NCI-H1436 treated with DMSO at 0.1 percent for 48 hours (cell line): ENCODE measurements at places on chromosomes 4 and X.

GRCh38 chr4:145921231-145921630 lies 17.4 kb downstream of the ZNF827 start:
- DNase-seq = no peak

DNA sequence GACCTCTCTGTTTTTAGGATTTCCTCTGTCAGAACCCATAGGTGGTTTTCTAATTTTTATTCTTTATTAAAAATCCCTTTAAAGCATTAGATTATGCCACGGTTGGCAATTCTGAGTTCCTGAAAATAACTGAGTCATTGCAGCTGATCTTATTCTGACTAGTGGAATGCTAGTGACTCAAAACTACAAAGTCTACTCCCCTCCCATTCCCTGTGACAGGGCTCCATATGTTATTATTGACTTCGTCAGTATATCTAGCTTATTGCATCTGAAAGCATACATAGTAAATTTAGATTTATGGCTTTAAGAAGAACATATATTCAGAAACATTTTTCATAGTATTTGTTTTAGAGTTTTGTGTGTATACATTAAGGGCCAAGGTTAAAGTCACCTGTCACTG lies 38.5 kb downstream of the HERC3 start:
- DNase-seq = no peak

DNA sequence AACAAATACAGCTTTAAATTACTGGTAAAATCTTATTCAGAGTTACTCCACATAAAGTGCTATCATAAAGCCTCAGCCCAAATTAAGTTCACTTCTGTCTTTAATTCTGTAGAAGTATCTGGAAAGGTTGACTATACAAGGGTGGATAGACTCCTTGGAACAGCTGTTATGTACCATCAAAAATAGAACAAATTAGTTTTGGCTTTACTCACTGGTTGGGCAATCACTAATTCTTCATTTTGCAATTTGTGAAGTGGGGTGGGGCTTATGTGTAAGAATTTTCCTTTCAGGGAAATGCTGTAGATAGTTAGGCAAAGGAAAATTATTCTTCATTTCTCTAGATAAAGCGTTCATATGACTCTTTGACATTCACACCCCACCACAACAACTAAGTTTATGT lies 7.8 kb downstream of the DIAPH2 start:
- DNase-seq = no peak

- no peak for DNase-seq
Observed at GRCh38 chrX:75781611-75782010, 3.4 kb downstream of the MAGEE2 start.

GRCh38 chrX:131083510-131084142 lies 25.5 kb downstream of the ARHGAP36 start:
- DNase-seq = no peak

DNA sequence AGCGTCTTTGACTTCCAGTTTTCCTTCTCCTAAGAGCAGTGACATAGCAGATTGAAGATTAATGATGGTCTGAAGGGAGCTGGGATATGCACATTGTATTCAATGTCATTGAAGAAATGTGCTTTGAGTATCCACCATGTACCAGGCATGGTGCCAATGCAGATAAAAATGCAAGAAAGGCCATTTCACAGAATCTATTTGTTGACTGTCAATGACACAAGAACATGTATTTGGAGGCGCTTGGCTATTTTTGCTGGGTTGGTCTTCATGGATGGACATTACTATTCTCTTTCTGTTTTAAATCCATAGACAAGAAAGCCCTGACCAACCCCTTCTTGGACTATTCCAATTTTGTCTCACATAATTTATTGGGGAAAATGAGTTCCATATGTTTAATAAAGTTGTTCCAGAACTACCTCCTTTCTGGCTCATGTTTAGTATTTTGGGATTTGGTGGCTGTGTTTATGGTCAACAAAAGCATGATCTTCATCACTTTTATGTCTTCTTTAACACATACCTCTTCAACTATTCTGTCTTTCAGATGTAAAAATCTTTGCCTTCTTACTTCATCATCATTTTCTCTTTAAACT lies 174.5 kb downstream of the CPE start:
- no peak for DNase-seq

DNA sequence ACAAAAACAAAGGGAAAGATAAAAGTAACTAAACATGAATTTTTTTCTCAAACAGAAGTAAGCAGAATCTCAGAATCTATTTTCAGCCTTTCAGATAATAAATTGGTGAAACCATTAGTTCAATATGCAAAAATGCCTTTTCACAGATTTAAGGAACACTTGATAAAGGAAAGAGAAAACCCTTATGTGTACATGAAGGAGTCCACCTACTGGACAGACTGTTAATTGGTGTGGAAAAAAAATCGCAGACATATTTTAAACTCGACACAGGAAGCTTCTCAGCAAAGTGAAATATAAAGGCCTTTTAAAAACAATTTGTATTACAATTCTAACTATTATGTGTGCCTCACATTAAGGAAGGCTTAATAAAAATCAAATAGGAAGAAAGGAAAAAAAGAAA lies 22.3 kb downstream of the COX7B2 start:
- DNase-seq = no peak

- DNase-seq = no peak
Observed at GRCh38 chrX:19707246-19707871, 180.0 kb downstream of the SH3KBP1 start.

GRCh38 chr4:40601641-40602040 lies 28.0 kb downstream of the RBM47 start:
- no peak for DNase-seq

- DNase-seq = no peak
Observed at GRCh38 chr4:182065255-182065654, 177.9 kb upstream of the TENM3 start.

- no peak for DNase-seq
Observed at GRCh38 chr4:36241771-36242170, 2.5 kb downstream of the ARAP2 start.

GRCh38 chr4:104860238-104861123 lies 286.2 kb upstream of the TET2 start:
- peak; percentile 27 for DNase-seq

DNA sequence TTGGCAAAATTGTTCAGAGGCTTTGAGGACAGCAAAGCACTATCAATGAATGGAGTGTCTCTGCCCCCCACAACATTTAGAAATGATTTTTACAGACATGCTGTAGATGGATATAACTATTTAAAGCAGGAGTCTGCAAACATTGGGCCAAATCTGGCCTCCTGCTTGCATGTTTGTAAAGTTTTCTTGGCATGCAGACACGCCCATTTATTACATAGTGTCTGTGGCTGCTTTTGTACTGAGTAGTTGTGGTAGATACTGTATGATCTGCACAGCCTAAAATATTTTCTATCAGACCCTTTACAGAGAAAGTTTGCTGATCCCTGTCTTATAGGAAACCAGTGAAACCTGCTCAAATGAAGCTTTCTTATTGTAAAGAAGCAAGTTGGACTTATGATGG lies 45.5 kb upstream of the PHEX start:
- DNase-seq = no peak

DNA sequence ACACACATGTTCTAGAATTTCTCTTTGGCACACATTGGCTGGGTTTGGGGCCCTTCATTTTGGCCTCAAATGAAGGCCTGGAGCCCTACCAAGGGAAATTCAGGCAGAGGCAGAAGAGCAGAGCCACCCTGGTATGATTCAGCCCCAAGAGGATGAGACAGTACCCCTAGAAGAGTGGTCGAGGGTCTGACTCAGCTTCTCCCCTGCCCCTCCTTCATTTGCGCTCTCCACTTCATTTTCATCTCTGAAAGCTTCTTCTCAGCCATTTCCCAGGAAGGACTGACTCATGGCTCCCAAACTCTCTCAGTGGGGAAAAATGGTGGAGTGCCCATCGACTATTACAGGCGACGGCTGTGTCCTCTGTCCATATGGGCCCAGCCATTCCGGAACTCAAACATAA lies 43.5 kb downstream of the MAMLD1 start:
- DNase-seq = no peak

GRCh38 chrX:53550756-53551463 lies 116.7 kb upstream of the HSD17B10 start:
- DNase-seq = no peak

DNA sequence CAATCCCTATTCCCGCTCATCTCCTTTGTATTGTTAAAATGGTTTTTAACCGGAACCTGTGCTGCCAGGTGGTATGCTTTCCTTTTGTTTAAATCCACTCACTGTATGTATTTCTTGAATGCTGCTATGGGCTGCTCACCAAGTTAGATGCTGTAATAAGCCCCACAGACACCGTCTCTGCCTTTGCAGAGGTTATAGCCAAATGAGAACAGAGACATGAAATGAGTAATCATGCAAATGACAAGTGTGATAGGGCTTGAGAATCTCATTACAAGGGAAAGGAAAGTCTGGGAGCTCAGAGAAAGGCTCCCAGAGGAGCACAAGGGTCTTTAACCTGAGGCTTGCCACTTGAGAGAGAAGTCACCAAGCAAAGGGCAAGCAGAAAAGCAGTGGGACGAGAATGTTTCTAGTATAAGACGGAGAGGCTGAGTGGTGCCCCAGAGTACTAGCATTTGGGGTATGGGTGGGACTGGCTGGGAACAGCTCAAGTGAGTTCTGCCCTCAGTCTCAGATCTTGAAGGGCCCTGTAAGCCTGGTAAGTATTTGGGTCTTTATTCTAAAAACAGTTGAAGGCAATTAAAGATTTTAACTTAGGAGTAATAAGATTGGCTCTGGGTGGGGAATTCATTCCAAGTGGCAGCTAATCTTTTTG lies 110.8 kb upstream of the H2AZ1 start:
- DNase-seq = peak; percentile 5

DNA sequence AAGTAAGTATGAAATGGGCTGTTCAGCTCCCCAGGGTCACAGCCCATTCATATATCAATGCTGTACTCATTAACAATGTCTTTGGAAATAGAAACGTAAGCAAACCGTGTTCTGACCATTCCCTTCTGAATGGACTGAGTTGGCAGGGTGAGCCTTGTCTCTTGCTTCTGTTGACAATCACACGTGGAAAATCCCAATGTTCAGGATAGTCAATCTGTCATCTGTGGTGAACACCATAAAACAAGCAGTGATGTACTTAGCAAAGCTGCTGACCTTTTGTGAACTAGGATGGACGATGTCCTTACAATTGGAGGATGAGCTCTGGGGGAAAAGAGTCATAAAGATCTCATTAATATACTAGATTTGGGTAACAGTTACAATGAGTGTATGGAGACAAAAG lies 109.6 kb upstream of the PAQR3 start:
- DNase-seq = no peak

DNA sequence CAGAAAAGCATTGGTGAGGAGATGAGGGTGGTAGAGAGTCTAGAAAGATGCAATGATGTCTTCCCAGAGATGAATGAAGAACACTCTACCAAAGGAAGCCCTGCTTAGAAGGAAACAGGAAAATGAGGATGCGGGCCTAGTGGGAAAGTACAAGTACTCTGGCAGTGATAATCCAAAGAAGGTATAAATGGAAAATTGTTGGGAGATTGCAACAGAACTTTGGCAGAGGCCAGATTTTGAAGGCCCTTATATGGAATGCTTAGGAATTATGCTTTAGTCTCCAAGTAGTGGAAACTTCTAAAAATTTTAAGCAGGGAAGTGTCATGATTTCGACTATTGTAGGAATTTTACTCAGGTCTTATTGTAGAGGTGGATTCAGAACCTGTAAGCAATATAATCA lies 11.0 kb downstream of the ARSJ start:
- no peak for DNase-seq
